Fibroblast of skin of right biceps (primary cell): ENCODE measurements at places on chromosomes 7 and 10.

GRCh38 chr10:72889391-72889831 lies 4.1 kb upstream of the OIT3 start:
- peak; percentile 36 for DNase-seq

DNA sequence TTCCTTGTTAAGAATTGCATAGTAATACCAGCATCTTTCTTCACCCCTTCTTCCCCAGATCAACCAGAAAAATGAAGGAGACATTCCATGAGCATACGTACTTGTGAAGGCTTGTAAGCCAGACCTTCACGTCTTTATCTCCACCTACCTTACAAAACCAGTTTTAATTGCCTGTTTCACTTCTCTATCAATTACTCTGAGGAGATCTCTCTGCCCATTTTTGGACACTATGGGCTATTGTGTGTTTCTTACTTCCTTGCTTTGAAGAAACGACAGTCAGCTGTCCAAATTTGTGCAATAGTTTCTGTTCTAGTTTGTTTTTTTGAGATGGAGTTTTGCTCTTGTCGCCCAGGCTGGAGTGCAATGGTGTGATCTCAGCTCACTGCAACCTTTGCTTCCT lies 349.7 kb upstream of the MBL2 start:
- DNase-seq = no peak

- peak; percentile 58 for DNase-seq
Measured at GRCh38 chr10:73894245-73894971, 16.5 kb upstream of the PLAU start.

GRCh38 chr10:133372507-133372906 lies 647 bp downstream of the ECHS1 start:
- no peak for DNase-seq

- peak; percentile 36 for DNase-seq
Measured at GRCh38 chr7:39360766-39361165, 205.4 kb upstream of the YAE1 start.

DNA sequence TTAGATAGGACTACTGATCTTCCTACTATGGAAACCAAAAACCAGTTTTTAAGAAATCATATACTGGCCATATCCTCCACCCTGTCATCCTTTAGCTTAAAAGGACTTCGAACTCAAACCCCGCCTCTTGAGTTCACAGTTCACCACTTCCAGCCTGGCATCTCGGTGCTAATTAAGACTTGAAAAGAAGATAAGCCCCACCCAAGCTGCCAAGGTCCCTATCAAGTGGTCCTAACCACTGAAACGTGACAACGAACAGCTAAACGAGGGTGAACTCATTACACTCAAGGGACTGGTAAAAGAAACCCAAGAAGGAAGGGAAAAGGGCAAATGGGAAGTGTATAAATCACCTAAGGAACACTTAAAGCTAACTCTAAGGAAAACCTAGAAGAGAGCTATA lies 16.1 kb downstream of the COL17A1 start:
- no peak for DNase-seq

- DNase-seq = no peak
Measured at GRCh38 chr7:3591944-3592343, 290.9 kb downstream of the SDK1 start.

- DNase-seq = no peak
Measured at GRCh38 chr7:98520356-98520951, 96.6 kb upstream of the NPTX2 start.

DNA sequence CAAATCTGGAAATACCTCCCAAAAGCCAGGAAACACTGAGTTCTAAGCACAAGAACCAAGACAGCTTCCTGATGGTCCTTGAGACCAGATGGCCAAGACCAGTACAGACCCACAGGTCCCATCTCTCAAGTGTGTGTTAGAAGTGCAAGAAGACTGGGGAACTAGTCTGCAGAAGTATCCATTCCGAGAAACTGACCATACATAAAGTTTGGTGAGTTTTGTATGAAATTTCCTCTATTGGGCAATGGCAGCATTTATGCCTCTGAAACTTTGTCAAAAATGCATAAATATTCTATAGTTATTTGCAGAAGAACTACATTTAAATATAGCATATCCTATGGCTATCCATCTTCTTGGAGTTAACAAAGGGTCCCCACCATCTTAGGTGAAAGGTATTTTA lies 137.5 kb downstream of the LRRN3 start:
- no peak for DNase-seq

- peak; percentile 78 for DNase-seq
Measured at GRCh38 chr7:132226046-132226956, 350.0 kb downstream of the PLXNA4 start.

DNA sequence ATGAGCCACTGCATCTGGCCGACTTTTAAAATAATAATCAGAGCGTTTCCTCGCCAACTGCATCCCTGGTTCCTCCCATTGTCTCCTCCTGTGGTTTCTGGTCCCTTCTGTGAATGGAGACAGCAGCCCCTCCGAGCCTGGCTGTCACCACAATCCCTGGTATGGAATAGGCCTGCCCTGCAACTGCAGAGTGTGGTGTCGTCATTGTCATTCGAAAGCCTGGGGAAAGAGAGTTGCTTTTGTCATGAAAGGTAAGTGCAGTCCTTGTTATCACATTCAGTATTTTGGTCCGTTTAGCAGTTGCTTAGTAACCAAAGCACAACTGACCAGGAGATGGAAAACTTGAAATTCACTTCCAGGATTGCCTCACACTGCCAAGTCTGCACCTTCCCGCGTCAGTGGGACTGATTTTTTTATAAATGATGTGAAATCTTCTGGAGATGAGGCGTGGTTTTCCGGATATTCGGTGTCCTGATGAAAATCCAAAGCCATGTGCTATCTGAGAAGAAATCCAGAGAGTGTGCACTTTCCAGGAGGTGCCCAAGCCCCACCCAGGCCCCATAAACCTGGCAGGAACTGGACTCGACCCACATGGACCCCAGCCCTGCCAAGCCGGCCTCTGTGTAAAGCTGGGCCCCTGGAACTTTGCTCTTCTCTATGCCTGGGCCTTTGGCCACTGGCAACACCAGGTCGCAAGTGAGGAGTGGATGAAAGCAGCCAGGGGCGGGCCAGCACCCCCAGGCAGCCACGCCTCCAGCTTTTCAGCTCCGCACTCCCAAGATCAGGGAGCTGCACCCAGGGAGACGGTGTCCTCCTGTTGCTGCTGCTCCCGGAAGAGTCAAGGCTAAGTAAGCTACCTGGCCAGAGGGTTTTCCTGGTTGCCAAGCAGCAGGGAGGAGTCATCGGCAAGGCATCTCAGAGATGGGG lies 133.7 kb upstream of the SH2B2 start:
- peak; percentile 61 for DNase-seq

- DNase-seq = no peak
Measured at GRCh38 chr10:101087376-101087775, 25.6 kb downstream of the KAZALD1 start.

- no peak for DNase-seq
Measured at GRCh38 chr10:58174831-58175230, 92.9 kb downstream of the IPMK start.

DNA sequence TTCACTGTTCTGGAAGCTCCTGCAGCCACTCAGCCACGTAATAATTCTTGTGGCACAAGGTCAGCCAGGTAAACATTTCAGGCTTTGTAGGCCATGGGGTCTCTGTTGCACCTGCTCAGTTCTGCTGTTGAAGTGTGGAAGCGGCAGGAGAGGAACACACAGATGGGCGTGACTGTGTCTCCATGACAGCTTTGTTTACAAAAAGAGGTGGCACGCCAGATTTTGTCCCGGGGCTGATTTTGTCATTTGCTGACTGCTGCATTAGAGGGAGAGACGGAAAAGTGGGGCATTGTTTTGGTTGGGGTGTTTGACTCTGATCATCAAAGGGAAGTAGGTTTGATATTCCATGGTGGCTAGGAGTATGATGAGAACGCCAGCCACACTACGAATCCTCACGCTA lies 103.1 kb downstream of the PRKAG2 start:
- no peak for DNase-seq

DNA sequence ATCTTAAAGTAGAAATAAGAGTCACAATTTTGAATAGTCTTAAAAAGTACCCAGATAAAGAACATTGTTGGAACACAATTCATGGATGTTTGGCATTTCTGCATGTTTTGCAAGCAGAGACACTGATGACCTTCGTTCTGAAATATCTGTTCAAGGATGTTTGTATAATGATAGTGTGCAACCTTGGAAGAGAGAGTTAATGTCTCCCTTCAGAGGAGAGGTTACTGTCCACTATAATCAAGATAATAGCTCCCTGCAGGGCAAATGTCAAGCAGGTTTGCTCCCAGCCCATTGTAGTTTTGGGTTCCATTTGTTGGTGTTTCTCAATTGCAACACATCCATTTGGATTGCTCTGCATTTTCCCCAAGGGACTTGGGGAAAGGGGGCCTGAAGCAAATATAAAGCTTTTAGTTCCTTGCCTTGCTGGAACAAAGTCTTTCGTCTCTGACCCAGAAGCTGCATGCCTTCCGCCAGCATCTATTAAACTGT lies 45.2 kb downstream of the COL1A2 start:
- peak; percentile 53 for DNase-seq

DNA sequence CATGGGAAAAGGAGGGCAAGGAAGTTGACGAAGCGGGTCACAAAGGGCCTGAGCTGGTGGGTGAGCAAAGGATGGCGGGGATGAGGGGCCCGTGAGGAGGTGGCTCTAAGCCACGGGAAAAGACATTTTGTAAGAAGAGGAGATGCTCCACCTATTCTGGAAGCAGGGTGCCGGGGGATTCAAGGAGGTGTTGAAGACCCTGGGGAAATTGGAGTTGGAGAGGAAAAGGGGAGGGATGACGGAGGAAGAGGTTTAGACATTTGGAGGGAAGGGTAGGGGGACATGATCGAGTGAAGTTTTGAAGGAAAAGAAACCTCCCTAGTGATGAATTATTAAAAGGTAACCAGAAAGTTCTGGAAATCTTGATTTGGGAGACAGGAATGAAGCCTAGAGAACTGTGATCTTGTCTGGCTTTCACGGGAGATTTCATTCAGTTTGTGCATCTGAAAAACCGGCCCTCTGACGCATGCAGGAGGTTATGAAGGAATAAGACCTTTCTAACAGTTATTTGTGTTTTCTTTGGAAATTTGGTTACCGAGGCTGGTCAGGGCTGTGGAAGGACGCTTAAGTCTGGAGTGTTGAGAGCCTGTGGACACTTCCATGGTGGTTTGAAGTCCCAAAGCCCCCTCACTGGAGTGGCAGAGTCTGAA lies 1.4 kb downstream of the SMO start:
- DNase-seq = no peak

DNA sequence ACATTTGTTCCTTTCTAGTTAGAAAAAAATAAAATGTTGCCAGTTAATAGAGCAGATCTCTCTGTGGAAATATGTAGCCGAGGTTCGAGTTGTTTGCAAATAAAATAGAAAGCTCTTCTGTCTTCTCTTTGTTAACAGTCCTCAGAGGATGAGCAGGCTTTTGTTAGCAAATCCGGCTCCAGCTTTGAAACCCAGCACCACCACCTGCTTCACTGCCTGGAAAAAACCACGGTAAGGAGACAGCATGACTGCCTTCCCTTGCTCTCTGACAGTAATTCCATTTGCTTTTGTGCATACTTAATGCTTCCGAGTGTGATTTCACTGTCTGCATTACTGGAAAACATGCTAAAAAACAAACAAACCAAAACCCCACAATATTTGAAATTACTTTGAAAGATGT lies 115.6 kb downstream of the TSPAN12 start:
- no peak for DNase-seq

DNA sequence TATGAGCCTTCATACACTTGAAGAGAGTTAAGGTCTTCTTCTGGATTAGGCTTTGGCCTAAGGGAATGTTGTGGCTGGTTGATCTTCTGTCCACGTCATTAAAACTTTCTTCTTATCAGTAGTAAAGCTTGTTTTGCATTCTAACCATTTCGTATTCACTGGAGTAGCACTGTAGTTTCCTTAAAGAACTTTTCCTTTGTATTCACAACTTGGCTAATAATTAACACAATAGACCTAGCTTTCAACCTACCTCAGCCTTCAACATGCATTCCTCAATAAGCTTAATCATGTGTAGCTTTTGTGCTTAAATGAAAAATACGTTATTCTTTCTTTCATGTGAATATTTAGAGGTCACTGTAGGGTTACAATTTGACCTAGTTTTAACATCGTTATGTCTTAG lies 42.8 kb downstream of the AKR1C8 start:
- DNase-seq = no peak
